ENCODE measurements at places on chromosomes 6 and 20.

GRCh38 chr20:24297993-24298392, 171.4 kb upstream of the SYNDIG1 start:
- no peak for DNase-seq

DNA sequence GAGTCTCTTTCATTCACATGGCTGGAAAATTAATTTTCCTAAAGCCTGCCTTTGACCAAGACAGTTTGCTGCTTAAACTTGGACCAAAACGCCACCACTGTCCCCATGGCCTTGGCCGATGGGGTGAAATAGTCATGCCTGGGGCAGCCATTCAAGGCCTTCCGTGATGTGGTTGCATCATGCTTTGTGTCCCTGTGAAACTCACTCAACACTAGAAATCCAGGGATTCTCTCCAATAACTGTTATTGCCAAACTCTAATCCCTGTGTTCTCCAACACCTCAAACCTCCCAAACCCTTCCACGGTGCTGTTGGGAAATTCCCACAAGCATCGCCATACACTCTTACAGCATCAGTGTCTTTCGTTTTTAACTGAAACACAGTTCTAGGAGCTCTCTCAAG, 1.4 kb upstream of the TXNDC5 start:
- DNase-seq = no peak

DNA sequence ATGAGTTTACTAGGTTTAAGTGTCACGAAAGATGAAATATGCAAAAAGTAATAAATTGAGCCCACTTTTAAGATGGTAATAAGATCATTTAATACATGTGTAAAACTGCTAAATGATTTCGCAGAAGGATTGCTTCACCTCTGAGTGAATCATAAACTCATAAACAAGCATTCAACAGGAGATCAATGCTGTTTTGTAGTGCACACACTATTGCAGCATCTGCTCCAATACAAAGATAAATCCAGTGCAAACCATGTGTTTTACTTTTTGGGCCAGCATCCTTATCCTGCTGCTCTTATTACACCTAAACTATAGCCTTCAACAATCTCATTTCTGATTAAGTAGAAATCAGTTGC, 400.1 kb downstream of the NKAIN2 start:
- DNase-seq = no peak

DNA sequence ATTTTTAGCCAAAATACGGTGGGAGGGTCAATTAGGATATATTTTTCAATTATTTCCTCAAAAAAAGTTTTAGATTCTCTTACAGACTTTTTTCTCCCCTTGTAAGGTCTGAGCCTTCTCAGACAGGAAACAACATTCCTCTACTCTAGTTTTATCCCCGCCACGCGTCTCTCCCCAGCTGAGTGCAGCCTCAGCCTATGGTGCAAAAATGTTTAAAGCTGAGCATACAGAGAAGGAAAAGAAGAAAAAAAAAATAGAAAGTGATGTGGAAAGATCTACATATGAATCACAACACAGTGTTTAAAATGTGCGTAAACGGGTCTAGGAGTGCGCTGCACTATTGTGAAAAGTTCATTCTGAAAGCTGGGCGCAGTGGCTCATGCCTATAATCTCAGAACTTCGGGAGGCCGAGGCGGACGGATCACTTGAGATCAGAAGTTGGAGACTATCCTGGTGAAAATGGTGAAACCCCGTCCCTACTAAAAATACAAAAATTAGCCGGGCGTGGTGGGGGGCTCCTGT, 159.0 kb downstream of the TRIM27 start:
- DNase-seq = no peak

DNA sequence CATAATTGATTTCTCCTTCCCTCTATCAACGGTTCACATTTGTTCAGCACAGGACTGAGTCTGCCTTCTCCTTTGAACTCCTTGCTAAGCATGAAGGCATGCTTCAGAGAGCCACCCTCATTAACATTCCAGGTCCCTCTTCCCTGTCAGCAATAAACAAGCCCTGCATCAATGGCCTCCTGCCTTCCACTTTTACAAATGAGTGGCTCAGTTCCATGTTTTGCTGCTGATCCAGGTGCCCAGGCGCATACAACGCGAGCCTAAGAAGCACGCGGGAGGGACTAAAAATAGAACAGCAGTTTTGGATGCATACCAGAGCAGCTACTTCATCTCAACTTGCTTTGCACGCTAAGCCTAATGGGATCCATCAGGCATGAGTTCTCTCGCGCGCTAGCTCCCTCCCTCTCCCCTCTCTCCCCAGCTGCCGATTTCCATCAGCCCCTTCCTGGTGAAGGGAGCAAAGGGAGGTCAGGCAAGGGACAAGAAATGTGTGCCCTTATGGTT, 53.4 kb downstream of the TRAF3IP2 start:
- no peak for DNase-seq
